ENCODE measurements at places on chromosomes 4 and X.

- no peak overlapping the region for H3K27ac ChIP-seq
- H3K4me1 ChIP-seq: no peaks in the 10 kb centered on the region
- no peak overlapping the region for H3K4me3 ChIP-seq
- H3K27me3 ChIP-seq: no peaks in the 10 kb centered on the region
These were observed 31.4 kb upstream of the JAKMIP1 start for GRCh38 chr4:6231663-6232165.

- no peak overlapping the region for H3K27ac ChIP-seq
- no peaks in the 10 kb centered on the region for H3K36me3 ChIP-seq
- DNase-seq: no peak
- peaks cover 7% of the 10 kb centered on the region for H3K27me3 ChIP-seq
These were observed 25.7 kb upstream of the HS6ST2 start for GRCh38 chrX:132984058-132984650.

GRCh38 chrX:153244767-153245166, 65.7 kb downstream of the MAGEA1 start:
- no peaks in the 10 kb centered on the region for H3K36me3 ChIP-seq
- H3K27me3 ChIP-seq: no peaks in the 10 kb centered on the region
- no peaks in the 10 kb centered on the region for H3K4me1 ChIP-seq
- no peak overlapping the region for H3K4me3 ChIP-seq
- DNase-seq: no peak

DNA sequence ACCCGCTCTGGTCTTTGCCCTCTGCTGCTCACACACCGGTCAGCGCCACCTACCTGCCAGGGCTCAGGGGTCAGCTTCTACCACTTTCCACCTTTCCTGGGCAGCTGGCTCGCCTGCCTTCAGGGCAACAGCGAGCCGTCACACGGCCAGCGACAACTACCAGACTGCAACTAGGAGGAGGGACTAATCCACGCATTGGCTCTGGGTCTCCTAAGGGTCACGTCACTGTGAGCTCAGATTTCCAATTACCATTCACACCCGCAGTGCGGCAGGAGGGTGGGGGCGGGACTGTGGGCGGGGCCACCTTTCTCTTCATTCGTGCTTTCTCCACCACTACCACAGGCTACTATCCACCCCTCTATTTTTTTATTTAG, at the start of gene BEX5:
TSS of gene BEX5 (minus strand) at position 172 of the 374 bp plus-strand sequence. CDS start 1,712 bp downstream, outside the sequence.
- no peak within 1 kb of the TSS for H3K27ac ChIP-seq
- no peaks in the 10 kb centered on the region for H3K36me3 ChIP-seq

DNA sequence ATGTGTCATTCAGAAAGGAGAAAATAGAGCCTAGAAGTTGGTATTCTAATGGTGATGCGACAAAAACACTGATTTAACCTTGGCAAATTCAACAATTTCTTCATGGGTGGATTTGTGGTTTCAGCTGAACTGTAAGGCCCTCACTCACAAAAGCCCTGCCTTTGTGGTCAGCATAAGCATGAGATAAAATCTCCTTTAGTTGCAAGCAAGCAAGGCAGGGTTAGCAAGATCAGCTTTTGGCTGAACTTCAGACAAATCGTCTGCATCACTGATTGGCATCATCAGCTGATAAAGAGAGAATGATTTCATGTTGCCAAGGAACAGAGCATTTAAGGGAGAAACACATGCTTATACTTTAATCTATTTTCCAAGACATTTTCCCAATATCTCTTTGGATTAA, 2582.2 kb downstream of the PCDH7 start:
- H3K27ac ChIP-seq: no peak overlapping the region
- no peaks in the 10 kb centered on the region for H3K36me3 ChIP-seq
- H3K4me1 ChIP-seq: no peaks in the 10 kb centered on the region
- no peak for DNase-seq
- H3K27me3 ChIP-seq: no peaks in the 10 kb centered on the region

GRCh38 chrX:74147439-74147838, 156.5 kb upstream of the ZCCHC13 start:
- no peaks in the 10 kb centered on the region for H3K4me1 ChIP-seq
- H3K27me3 ChIP-seq: no peaks in the 10 kb centered on the region
- DNase-seq: no peak
- no peak overlapping the region for H3K27ac ChIP-seq

DNA sequence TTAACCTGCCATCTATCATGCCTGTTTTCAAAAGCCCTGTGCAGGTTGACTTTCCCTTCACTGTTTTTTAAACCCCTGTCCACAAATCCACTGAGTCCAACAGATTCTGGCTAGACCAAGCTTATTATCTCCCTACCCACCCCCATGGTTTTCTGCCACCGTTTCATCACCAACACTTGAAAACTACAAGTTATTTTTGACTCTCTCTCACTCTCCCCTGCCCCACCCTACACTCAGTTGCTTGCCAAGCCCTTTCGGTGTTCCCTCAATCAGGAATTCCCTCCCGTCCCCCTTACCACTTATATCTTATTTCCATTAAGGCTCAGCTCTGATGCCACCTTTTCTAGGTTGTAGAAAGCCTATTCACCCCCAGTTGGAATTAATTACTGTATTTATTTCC, 29.7 kb downstream of the ATG4A start:
- no peak overlapping the region for H3K27ac ChIP-seq
- no peak for DNase-seq
- H3K27me3 ChIP-seq: no peaks in the 10 kb centered on the region
- H3K36me3 ChIP-seq: no peaks in the 10 kb centered on the region
- H3K4me3 ChIP-seq: no peak overlapping the region

- H3K27ac ChIP-seq: no peak overlapping the region
- DNase-seq: no peak
- no peaks in the 10 kb centered on the region for H3K4me1 ChIP-seq
- no peaks in the 10 kb centered on the region for H3K36me3 ChIP-seq
- H3K4me3 ChIP-seq: no peak overlapping the region
These were observed 148.5 kb upstream of the PJA1 start for GRCh38 chrX:69313617-69314290.

GRCh38 chrX:115679460-115679859, 118.5 kb downstream of the PLS3 start:
- H3K27ac ChIP-seq: no peak overlapping the region
- DNase-seq: no peak
- no peaks in the 10 kb centered on the region for H3K36me3 ChIP-seq
- no peaks in the 10 kb centered on the region for H3K27me3 ChIP-seq

- H3K4me3 ChIP-seq: no peak overlapping the region
- H3K27ac ChIP-seq: peak overlapping the region; percentile 68
- no peaks in the 10 kb centered on the region for H3K36me3 ChIP-seq
- H3K4me1 ChIP-seq: peaks cover 17% of the 10 kb centered on the region
- no peak for DNase-seq
These were observed 11.1 kb upstream of the TMEM156 start for GRCh38 chr4:39043058-39043860.

GRCh38 chr4:112514647-112515197, 1.3 kb downstream of the NEUROG2 start:
- no peak for DNase-seq
- peak overlapping the region; percentile 65 for H3K4me3 ChIP-seq
- H3K36me3 ChIP-seq: no peaks in the 10 kb centered on the region
- H3K27me3 ChIP-seq: peaks cover 93% of the 10 kb centered on the region

DNA sequence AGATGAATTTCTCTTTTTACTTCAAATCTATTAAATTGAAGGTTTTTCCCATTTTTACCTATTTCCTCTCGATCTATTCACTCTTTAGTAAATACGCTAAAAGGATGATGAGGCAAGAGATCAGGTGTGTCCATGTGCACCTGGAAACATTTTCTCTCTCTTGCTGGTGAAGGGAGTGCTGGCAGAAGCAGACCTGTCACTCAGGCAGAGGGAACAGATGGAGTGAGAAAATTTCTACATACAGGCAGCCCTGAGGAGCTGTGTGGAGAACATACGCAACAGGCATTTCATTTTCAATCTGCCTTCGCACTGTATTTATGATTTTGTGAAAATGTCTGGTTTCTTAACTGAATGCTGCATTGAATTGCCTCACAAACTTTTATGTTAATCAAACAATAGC, 249.5 kb downstream of the GPM6A start:
- no peaks in the 10 kb centered on the region for H3K27me3 ChIP-seq
- H3K27ac ChIP-seq: no peak overlapping the region
- no peaks in the 10 kb centered on the region for H3K36me3 ChIP-seq
- H3K4me3 ChIP-seq: no peak overlapping the region

- H3K27ac ChIP-seq: no peak overlapping the region
- no peak for DNase-seq
- no peak overlapping the region for H3K4me3 ChIP-seq
- no peaks in the 10 kb centered on the region for H3K27me3 ChIP-seq
- H3K4me1 ChIP-seq: no peaks in the 10 kb centered on the region
These were observed 135.2 kb downstream of the PDE5A start for GRCh38 chr4:119493419-119493818.

GRCh38 chr4:158193171-158193749, 17.0 kb upstream of the TMEM144 start:
- H3K36me3 ChIP-seq: peaks cover 4% of the 10 kb centered on the region
- DNase-seq: no peak
- H3K27ac ChIP-seq: no peak overlapping the region
- no peaks in the 10 kb centered on the region for H3K4me1 ChIP-seq

GRCh38 chrX:97895751-97896150, 1012.0 kb downstream of the RPA4 start:
- H3K27me3 ChIP-seq: no peaks in the 10 kb centered on the region
- H3K27ac ChIP-seq: no peak overlapping the region
- no peak for DNase-seq
- H3K4me3 ChIP-seq: no peak overlapping the region
- no peaks in the 10 kb centered on the region for H3K4me1 ChIP-seq
- H3K36me3 ChIP-seq: no peaks in the 10 kb centered on the region

GRCh38 chr4:148868191-148868590, 426.0 kb upstream of the NR3C2 start:
- no peaks in the 10 kb centered on the region for H3K27me3 ChIP-seq
- no peak overlapping the region for H3K4me3 ChIP-seq
- DNase-seq: no peak
- no peaks in the 10 kb centered on the region for H3K4me1 ChIP-seq
- H3K36me3 ChIP-seq: no peaks in the 10 kb centered on the region

DNA sequence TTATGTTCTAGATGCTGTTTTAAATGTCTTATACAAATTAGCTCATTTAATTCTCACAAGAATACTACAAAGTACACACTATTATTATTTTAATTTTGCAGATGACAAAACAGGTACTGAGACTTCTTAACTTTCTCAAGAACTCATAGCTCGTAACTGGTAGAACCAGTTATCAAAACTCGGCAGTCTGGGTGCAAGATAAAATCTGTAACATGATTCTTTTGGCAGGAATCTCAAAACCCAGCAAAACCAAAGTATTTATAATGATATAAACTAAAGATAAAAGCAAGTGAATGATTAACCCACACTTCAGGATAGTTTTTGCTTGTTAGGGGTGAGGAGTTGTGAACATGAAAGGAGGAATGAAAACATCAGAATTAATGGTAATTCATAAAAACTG, 27.6 kb downstream of the CLNK start:
- DNase-seq: no peak
- H3K4me1 ChIP-seq: no peaks in the 10 kb centered on the region
- H3K36me3 ChIP-seq: no peaks in the 10 kb centered on the region
- no peaks in the 10 kb centered on the region for H3K27me3 ChIP-seq
- no peak overlapping the region for H3K27ac ChIP-seq

Data from gastrocnemius medialis (tissue), 4 donors.